Fibroblast of the aortic adventitia (primary cell): ENCODE measurements at places on chromosomes 3 and 15.

GRCh38 chr3:115999001-115999585 lies 375.8 kb downstream of the GAP43 start:
- DNase-seq: no peak

GRCh38 chr3:15300323-15301078 lies 31.9 kb downstream of the SH3BP5 start:
- peak; percentile 75 for DNase-seq

DNA sequence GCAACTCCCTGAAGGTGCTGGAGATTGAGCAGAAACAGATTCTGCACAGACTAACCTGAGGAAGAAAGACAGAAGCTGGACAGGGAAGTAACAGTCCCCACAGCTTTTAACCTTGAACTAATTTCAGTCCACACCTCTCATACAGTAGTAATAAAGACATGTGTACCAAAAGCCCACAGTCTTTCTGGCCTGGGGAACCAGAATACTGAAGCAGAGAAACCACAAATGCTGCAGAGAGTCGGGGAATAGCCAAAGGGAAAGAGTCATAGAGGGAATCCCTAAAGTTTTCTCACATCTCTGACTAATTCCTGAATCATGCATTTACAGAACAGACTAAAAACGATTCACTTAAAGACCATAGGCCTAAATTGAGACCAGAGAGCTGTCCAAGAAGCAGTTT lies 503.4 kb upstream of the NECTIN3 start:
- DNase-seq: peak; percentile 84

DNA sequence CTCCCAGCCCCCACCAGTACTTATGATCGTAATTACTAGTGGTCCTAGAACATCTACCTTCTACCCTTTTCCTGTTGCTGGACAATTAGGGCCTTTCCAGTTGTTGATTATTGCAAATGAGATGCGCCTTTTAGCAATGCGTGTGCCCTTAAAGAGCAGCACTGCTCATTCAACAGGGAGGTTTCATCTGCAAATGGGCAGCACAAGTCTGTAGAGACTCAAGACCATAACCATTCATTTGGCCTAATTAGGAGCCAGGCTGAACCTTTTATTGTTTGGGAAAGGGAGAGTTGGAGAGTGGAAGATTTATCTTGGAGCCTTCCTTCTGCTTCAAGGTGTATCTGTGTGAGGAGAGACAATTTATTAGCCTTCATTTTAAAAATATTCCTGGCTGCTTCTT lies 42.3 kb downstream of the BOC start:
- DNase-seq: no peak

DNA sequence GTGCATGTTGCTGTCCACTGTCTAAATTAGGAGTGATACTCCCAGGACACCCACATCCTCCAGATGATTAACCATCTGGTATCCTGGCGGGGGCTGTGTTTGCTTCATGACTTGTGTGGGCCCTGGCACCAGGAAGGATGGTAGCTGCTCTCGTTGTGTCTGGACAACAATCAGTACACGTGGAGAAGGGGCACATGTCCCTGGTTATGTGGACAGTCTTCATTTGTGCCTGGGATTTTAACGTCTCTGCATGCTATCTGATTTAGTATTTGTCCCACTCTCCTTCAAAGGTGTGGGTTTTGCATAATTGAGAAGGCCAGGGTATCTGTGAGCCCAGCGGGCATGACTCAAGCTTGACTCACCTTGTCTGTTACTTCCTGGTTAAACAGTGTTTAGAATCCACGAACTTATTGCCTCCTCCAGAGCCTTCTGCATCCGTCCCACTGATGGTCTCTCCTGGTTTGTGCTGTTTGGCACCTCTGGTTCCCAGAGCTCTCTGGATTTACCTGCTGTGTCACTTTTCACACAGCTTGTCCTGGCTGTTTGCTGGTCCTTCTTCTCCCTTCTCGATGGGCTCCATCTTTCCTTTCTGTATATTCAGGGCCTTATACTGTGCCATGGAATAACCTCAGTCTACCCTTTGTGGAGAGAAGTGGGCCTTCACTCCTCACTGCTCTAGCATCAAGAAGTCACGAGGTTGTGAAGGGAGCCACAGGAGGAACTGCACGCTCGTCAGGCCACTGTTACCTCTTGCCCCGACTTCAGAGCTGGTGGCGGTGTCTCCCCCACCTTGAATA lies 32.5 kb downstream of the ARNT2 start:
- DNase-seq: no peak

DNA sequence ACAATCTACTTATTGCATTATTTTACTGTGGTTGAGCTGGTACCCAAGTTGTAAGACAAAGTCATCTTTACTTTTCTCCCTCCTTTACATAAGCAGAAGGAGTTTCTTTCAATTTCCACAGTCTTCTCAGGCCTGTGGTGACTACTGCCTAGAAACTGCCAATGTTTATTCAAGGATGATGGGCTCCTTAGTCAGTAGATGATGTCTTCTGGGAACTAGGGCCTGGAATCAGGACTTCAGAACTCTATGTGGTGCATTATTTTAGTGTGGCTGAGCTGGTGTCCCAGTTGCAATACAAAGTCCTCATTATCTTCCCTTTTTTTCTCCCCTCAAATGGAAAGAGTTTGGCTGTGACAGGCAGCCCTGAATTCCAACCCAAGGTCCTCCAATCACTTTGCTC lies 1762.5 kb downstream of the SI start:
- DNase-seq: no peak

- no peak for DNase-seq
Observed at GRCh38 chr3:126511291-126511690, 6.3 kb downstream of the UROC1 start.

GRCh38 chr15:48579945-48580671 lies 65.4 kb downstream of the FBN1 start:
- DNase-seq: peak; percentile 95

DNA sequence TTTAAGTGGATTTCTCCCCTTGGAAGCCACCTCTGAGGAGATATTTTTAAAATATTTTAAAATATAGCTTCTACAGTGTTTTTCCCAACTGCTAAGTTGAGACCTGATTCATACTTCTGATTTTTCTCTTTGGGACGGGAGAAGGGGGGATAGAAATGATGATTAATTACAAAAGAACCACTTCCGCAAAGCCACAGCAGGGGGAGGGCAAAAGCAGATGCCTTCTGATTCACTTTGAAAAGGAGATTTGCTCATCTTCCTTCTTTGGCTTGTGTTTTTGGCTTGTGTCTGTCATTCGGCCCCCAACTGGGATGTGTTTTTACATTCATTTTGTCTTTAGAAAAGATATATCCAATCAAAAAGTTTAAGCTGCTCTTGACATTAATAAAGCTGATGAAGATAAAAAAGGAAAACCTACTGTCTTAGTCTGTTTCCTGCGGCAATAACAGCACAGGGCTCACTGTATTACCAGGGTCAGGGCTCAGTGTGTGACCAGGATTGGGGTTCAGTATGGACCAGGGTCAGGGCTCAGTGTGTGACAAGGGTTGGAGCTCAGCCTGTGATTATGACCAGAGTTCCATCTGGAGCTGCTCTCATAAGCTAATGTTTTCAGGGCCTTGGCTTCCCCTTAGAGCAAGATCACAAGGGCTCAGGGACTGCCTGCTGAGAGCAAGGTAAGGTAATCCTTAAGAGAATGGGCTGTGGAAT lies 223.2 kb downstream of the MTHFS start:
- DNase-seq: no peak

- peak; percentile 74 for DNase-seq
Observed at GRCh38 chr3:144771381-144771870, 799.8 kb downstream of the DIPK2A start.

GRCh38 chr3:186417791-186418190 lies 55.8 kb upstream of the DGKG start:
- peak; percentile 40 for DNase-seq

- no peak for DNase-seq
Observed at GRCh38 chr3:186255703-186256331, 106.2 kb downstream of the DGKG start.

GRCh38 chr3:173703771-173704170 lies 306.2 kb downstream of the NLGN1 start:
- DNase-seq: no peak

DNA sequence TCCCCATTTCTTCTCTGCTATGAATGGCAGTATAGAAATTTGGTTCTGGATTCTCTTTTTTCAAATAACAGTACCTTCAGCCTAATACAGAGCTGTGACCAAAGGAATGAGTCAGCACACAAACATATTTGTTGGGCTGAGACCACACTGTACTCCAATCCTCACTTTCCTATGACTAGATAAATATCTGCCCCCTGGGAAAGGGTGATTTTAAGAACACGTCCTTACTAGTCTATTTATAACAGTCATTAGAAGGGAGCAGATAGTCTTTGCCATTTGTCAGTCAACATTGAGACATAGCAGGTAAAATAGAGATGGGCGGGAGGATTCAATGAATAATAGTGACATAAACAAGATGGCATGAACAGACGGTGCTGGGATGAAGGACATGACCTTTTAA lies 461.3 kb downstream of the MCTP2 start:
- no peak for DNase-seq

DNA sequence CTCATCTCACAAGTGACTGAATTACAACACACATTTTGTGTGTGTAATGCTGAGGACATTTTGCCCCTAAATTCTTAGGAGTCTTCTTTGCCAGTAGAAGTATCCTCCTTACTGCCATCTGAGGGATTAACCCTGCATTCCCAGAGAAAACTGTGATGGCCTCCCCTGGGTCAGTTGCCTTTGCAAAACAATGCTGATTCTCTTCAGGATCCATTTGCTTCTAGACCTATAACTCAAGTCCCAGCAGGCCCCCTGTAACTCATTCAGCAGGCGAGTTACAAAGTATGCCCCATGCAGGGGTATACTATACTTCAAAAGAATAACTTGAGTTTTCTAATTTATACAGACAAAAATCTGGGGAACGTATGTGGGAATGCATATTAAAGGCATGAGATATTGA lies 6.6 kb upstream of the MCF2L2 start:
- DNase-seq: no peak

DNA sequence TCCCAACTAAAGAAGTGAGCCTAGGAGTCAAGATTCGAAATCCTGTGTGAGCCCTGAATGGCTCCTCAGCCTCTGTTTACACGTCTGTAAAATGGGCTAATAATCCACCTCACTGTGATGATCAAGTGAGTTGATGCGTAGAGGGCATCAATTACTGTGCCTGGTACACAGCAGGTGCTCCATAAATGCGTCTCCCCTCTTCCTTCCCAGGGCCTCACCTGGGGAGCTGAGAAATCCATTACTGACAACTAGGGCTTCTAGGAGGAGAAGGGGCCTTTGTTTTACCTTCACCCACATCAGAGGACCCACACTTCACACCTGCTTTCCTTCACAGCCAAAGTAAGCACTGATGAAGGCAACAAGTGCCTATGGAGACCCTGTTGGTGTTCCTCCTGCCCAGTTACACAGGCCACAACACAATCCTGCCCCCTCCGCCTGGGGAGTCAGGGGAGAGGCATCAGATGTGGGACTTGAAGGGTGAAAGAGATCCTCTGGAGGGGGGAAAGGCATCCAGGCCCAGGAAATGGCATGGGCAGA lies 1.4 kb downstream of the CIB2 start:
- no peak for DNase-seq

DNA sequence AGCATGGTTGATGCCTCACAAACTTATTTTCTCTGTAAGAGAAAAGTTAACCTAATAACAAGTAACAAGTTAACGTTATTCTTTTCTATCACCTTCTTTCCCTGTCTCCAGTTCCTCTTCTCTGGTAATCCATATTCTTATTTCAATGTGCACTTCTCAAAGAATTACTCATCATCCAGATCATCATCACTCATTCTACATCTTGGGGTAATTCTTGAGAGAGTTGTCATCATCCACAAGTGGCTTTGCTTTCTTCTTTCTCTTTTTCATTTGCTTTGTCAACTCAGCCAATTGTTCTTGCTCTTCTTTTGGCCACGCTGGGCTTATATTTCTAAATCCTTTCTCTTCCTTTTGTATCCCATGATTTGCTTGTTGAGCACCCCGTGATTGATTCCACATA lies 20.8 kb upstream of the RNF111 start:
- no peak for DNase-seq

DNA sequence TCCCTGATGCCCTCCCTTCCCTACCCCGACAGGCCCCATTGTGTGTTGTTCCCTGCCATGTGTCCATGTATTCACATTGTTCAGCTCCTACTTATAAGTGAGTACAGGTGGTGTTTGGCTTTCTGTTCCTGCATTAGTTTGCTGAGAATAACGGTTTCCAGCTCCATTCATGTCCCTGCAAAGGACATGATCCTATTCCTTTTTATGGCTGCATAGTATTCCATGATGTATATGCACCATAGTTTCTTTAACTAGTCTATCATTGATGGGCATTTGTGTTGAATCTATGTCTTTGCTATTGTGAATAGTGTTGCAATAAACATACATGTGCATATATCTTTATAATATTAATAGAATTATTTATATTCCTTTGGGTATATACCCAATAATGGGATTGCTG lies 52.1 kb upstream of the TNFSF10 start:
- DNase-seq: no peak

DNA sequence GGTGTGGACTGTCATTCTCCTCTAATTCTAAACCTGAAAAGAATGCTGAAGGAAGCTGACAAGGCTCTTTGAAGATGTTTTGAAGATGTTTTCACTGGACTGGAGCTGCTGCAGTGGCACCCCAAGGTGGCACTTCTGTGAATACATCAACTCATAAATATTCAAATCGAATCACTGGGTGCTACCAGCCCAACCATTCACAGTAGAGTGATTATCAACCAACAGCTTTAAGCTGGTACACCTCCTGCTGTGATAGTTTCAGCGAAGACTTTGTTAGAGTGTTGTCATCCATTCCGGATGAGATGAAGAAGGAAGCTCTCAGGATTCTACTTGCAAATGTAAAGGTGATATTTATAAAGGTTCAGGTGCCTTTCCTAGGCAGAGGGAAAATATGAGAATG lies 106.6 kb downstream of the LSAMP start:
- DNase-seq: no peak

DNA sequence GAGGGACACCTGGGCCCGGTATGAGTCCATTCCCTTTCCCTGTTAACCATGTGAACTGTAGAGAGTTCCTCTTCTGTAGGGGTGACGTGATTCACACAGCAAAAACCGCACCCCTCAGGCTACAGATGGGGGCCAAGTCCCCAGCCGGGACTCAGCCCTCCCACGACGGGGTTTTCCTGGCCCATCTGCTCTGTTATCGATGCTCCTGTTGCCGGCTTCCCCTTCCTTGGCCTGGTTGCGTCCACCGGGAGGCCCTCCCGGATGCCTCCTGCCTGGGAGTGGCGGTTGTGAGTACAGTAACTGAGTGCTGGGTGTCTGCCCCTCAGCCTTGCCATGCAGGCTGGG lies 817 bp upstream of the PLXNA1 start:
- peak; percentile 30 for DNase-seq

GRCh38 chr3:70990185-70990584 lies 593.3 kb downstream of the FOXP1 start:
- no peak for DNase-seq

GRCh38 chr15:39149636-39150150 lies 431.2 kb upstream of the THBS1 start:
- no peak for DNase-seq

DNA sequence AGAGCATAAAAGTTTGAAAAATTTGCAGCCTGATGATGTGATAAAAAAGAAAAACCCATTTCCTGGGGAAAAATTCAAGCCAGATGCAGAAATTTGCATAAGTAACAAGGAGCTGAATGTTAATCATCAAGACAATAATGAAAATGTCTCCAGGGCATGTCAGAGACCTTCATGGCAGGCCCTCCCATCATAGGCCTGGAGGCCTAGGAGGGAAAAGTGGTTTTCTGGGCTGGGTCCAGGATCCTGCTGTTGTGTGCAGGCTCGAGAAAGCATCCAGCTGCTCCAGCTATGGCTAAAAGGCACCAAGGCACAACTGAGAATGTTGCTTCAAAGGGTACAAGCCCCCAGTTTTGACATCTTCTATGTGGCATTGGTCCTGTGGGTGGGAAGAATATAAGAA lies 1014.0 kb downstream of the SI start:
- DNase-seq: no peak

- no peak for DNase-seq
Observed at GRCh38 chr3:38555149-38555840, 59.2 kb downstream of the EXOG start.
